ENCODE measurements at places on chromosomes 7 and 10.

- DNase-seq = peak; percentile 15
Measured at GRCh38 chr7:103343758-103344452, 662 bp downstream of the DNAJC2 start.

GRCh38 chr7:100632951-100633717 is 8.2 kb downstream of the TFR2 start:
- DNase-seq = peak; percentile 85

DNA sequence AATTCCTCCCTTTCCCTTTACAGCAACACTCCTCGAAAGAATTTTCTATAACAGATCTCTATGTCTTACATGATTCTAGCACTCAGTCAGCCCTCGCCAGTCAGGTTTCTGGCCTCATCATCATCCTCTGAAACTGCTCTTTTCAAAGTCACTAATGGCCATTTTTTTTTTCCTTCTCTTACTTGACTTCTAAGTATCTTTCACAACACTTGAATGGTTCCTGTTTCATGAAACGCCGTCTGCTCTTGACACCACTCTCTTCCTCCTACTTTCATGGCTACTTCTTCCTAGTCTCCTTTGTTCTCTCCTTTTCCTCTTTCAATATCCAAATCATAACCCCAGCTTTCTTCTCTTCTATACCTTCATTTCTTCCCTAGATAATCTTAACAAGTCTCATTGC is 100.5 kb upstream of the NRP1 start:
- DNase-seq = no peak

DNA sequence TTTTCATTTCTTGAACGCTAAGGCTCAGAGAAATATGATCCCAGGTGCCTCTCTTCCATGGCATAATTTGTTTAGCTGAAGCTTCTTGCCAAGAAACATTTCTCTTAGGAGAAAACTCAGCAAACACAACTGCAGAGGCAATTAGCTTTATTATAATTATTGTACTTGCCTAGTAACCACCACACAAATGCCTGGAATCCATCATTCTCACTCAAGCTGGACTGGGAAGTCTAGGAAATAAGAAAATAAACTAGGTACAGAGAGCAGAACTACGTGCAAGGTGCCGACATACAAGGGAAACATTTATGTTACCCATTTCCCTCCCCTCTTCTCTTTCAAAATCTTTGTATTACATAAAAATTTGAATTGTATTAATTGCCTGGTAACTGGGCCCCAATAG is 15.1 kb downstream of the SLC35B4 start:
- DNase-seq = no peak

DNA sequence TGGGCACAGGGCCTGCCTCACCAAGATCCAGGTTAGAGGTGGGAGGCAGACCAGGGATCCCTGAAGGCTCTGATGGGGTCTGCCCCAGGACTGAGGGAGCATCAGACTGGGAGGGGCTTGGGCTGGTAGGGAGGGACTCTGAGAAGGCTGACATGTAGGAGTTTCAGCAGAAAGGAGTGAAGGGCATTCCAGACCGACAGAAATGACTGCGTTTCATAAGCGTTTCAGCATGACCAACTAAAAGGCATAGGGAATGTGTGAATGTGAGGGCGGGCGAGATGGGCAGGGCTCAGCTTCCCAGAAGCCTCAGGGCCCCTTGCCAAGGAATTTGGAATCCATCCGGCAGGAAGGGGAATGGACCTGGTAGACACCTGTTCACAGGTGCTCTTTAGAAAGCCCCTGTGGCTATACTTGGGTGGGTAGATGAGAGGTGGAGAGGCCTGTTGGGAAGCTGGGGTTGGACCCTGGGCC is 24.9 kb upstream of the SLC29A3 start:
- no peak for DNase-seq

All from HAP-1 (cell line).